ENCODE measurements at places on chromosomes 16 and 17. TPM values are rescaled to one million over a fixed set of nuclear protein-coding genes. Genes with fewer than 3 reads are reported as not detected.

GRCh38 chr16:87976665-87977064 lies 25.4 kb downstream of the BANP start:
- no peak for DNase-seq

The HS3ST2 gene
- 2.6 TPM for total RNA-seq

The SLC25A39 gene
- total RNA-seq, result 91.6 TPM

DNA sequence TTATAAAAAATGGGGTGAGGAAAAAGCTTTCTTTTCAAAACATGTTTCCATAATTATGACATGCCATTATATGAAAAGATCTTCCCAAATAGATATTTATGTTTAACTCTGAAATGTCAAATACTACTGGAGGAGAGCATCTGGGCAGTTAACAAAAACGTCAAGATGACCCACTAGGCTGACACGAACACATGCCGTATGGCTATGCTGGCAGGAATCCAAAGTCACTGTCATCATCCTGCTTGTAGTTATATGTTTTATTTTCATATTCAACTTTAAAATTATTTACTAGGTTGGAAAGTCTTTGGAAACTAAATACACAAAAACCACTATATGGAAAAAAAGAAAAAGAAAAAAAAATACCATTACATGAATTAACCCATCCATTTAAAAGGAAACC lies 27.3 kb downstream of the ANKFY1 start:
- DNase-seq, result no peak

The MYO18A gene
- total RNA-seq, result 109 TPM

The MCRIP1 gene
- total RNA-seq, result 91.5 TPM
